ENCODE measurements at places on chromosomes 11 and 22. TPM values are rescaled to one million over a fixed set of nuclear protein-coding genes. Genes with fewer than 3 reads are reported as not detected.

The SEPTIN3 gene
- 24.0 TPM for total RNA-seq

The UPB1 gene
- 0.09 TPM for total RNA-seq

The ACTN3 gene
- total RNA-seq: 20.4 TPM

The H19 gene
- total RNA-seq: 11.7 TPM

The HEPACAM gene
- total RNA-seq: not detected

The POU2AF2 gene
- not detected for total RNA-seq

The MS4A6E gene
- not detected for total RNA-seq

The UBQLNL gene
- total RNA-seq: 0.24 TPM

The GPR83 gene
- 0.48 TPM for total RNA-seq

The XPNPEP3 gene
- 28.2 TPM for total RNA-seq

The APOBEC3H gene
- 0.42 TPM for total RNA-seq

The DBX1 gene
- total RNA-seq: 0.14 TPM

The NLRP6 gene
- total RNA-seq: 0.09 TPM

The CHRNA10 gene
- total RNA-seq: 0.73 TPM

The TRAF6 gene
- 5.2 TPM for total RNA-seq

The ASCL3 gene
- not detected for total RNA-seq

The TEX12 gene
- total RNA-seq: not detected

The SLC37A2 gene
- 2.2 TPM for total RNA-seq

The TEF gene
- total RNA-seq: 12.0 TPM

The SPON1 gene
- total RNA-seq: 4.1 TPM

The SEC14L6 gene
- total RNA-seq: 1.7 TPM

The CREB3L1 gene
- total RNA-seq: 10.9 TPM

The TRIM48 gene
- total RNA-seq: not detected

The SERPIND1 gene
- 0.09 TPM for total RNA-seq

The ANO3 gene
- total RNA-seq: 0.11 TPM

The SEC14L2 gene
- total RNA-seq: 3.9 TPM

The RFPL3 gene
- total RNA-seq: not detected

The TUBA8 gene
- total RNA-seq: 0.72 TPM

The RNF169 gene
- 11.0 TPM for total RNA-seq

The EIF3M gene
- 365 TPM for total RNA-seq

The CD3D gene
- 0.89 TPM for total RNA-seq

The OR9I1 gene
- total RNA-seq: not detected

The PARVG gene
- total RNA-seq: 0.94 TPM

The ADM2 gene
- 10.9 TPM for total RNA-seq

The CTSW gene
- not detected for total RNA-seq

The ZNF74 gene
- 61.7 TPM for total RNA-seq

The GALNT18 gene
- 5.0 TPM for total RNA-seq

The CHRM1 gene
- not detected for total RNA-seq

The SLC22A9 gene
- total RNA-seq: not detected

The OR2AG1 gene
- total RNA-seq: not detected

The PANX3 gene
- total RNA-seq: not detected

The FGF19 gene
- total RNA-seq: 18.6 TPM

The OR2D2 gene
- total RNA-seq: 0.26 TPM

Data from WTC11 (cell line).